ENCODE measurements at places on chromosomes 13 and 19.
A peak's percentile ranks its signal among the peaks of the same experiment; 100 is the strongest.

DNA sequence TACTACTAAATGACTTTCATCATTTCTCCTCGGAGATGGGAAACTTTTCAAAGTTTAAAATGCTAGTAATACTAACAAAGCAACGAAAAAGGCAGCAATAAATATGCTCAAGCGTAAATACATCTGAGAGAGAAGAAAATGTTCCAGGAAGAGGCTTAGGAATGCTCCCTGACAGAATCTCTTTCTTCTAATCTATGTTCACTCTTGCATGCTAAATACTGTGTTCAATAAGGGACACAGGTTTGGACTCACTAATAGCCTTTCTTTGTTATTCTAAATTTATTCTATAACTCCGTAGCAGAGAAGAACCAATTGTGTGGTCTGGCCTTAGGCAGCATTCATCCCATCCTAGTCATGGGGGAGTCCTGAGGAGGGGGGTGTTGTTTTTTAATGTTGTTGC lies 823.0 kb downstream of the PCDH9 start:
- no peak overlapping the region for H3K27ac ChIP-seq
- H3K36me3 ChIP-seq: no peaks in the 10 kb centered on the region
- H3K4me3 ChIP-seq: no peak overlapping the region
- no peaks in the 10 kb centered on the region for H3K4me1 ChIP-seq
- H3K27me3 ChIP-seq: no peaks in the 10 kb centered on the region
- no peak for DNase-seq

GRCh38 chr13:60583911-60584753 lies 187.1 kb downstream of the TDRD3 start:
- H3K27ac ChIP-seq: no peak overlapping the region
- H3K4me3 ChIP-seq: no peak overlapping the region
- H3K4me1 ChIP-seq: peaks cover 3% of the 10 kb centered on the region

DNA sequence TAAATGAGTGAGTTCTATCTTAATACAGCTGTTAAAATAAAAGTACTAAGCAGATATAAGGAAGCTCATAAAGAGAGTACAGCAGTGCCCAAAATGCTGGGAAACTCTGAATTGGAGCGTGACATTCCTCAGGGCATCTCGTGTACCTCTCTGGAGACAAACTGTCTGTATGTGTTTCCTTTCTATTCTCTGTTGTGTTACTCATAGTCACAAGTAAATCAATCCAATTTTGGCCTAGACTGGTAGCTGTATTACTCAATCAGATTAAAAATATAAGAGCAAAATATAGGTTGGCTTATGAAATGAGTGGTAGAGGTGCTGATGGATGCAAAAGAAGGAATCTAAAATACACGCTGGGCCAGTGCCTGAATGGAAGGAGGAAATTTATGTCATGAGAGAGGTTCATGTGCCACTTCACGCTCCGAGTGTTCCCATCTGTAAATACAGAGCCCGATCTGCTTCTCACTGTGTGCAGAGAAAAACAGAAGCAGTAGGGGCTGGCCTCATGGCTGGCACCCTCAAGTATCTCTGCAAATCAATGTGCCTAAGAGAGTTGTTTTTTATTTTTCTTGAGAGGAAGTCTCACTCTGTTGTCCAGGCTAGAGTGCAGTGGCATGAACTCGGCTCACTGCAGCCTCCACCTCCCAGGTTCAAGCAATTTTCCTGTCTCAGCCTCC lies 58.7 kb upstream of the RGCC start:
- no peak overlapping the region for H3K27ac ChIP-seq
- H3K4me1 ChIP-seq: no peaks in the 10 kb centered on the region
- H3K36me3 ChIP-seq: no peaks in the 10 kb centered on the region
- no peak overlapping the region for H3K4me3 ChIP-seq
- H3K27me3 ChIP-seq: no peaks in the 10 kb centered on the region

- H3K27me3 ChIP-seq: no peaks in the 10 kb centered on the region
- no peak overlapping the region for H3K27ac ChIP-seq
- no peak for DNase-seq
- no peaks in the 10 kb centered on the region for H3K36me3 ChIP-seq
Observed at GRCh38 chr19:13241231-13242104, 91.3 kb downstream of the IER2 start.

DNA sequence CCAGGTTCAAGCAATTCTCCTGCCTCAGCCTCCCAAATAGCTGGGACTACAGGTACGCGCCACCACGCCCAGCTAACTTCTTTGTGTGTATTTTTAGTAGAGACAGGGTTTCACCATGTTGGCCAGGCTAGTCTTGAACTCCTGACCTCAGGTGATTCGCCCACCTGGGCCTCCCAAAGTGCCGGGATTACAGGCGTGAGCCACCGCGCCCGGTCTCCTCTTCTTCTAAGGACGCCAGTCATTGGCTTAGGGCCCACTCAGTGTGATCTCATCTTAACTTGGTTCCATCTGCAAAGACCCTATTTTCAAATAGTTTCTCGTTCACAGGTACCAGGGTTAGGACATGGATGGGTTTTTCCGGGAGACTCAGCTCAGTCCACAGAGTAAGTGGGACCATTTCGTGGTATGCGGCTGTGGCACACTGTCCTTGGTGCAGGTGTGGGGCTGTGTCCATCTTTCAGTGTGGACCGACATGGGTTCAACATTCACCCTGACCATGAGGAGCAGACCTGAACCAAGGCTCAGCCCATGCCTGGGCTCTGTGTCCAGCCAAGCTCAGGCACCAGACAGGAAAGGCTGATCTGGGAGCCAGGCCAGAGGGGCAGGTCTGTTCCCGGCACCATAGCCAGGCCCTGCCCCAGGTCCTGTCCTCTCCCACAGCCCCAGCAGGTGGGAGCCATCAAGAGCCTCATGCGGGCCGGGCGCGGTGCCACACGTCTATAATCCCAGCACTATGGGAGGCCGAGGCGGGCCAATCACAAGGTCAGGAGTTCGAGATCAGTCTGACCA lies 2.8 kb upstream of the MKNK2 start:
- no peaks in the 10 kb centered on the region for H3K27me3 ChIP-seq
- H3K4me3 ChIP-seq: no peak overlapping the region
- H3K27ac ChIP-seq: peak overlapping the region; percentile 65
- no peak for DNase-seq
- H3K36me3 ChIP-seq: peaks cover 11% of the 10 kb centered on the region

GRCh38 chr19:51694318-51695085 lies 1.4 kb downstream of the SPACA6 start:
- DNase-seq: no peak
- no peaks in the 10 kb centered on the region for H3K36me3 ChIP-seq
- no peaks in the 10 kb centered on the region for H3K27me3 ChIP-seq

DNA sequence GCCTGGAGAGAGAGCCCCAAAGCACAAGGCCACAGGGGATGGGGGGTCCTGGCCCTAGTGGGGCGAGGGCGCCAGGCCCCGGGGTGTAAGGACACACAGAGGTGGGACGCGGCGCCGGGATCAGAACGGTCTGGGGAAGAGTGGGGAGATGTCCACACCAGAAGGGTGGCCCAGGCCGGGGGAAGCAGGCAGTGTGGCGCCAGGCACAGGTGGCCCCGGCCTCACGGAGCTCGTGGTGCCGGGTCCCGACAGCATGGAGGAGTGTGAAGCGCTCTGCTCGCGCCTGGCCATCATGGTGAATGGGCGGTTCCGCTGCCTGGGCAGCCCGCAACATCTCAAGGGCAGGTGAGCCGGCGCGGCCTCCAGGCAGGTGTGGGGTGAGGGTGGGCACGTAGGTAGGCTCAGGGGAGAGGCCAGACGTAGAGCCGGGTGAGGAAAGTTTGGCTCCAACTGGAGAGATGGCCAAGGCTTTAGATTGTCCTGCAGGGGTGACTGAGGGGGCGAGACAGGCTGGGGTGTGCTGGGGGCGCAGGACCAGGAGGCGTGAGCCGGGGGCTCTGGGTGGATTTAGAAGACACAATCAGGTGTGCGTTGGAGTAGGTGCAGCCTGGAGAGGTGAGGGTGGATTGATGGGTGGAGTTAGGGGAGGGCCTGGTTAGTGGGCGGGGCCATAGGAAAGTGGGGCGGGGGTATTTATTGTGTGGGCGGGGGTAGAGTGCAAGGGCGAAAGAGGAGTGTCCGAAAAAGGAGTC lies 2.9 kb upstream of the ARHGAP45 start:
- no peak overlapping the region for H3K27ac ChIP-seq
- peaks cover 10% of the 10 kb centered on the region for H3K36me3 ChIP-seq
- H3K4me3 ChIP-seq: no peak overlapping the region
- H3K27me3 ChIP-seq: no peaks in the 10 kb centered on the region
- H3K4me1 ChIP-seq: peaks cover 15% of the 10 kb centered on the region
- no peak for DNase-seq

DNA sequence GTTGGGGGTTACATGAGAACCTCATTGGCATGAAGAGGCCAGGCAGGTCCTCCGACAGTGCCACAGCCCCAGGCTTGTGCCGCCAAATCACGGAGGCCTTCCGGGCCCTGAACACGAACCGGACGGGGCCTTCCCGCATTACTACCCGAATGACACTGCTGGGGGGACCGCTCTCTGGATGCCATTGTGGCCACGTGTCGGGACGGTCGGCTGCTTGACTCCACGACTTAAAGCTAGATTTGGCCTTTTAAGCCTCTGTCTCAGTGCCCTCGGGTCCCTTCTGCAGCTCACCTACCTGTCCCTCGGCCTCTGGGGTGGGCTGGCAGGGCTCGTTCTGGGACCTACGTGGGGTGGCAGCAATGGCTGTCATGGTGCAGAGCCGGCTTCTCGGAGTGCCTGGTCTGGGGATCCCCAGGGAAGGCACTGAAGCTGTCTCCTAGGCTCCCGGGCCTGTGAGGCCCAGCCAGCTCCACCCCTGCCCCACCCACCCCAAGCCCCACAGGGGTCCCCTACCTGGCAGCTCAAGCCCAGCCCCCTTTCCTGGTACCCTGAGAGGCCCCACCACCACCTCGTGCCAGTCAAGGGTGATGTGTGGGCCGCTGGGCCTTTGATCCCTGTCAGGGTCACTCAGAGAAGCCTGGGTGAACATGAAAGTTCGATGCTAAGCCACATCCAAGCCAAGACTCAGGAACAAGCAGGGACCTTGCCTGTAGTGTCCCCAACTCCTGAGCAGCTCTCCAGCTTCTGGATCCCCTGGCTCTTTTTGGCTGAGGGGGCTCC lies 245.8 kb upstream of the SGCG start:
- DNase-seq: no peak
- no peak overlapping the region for H3K4me3 ChIP-seq
- H3K27me3 ChIP-seq: no peaks in the 10 kb centered on the region
- no peak overlapping the region for H3K27ac ChIP-seq

DNA sequence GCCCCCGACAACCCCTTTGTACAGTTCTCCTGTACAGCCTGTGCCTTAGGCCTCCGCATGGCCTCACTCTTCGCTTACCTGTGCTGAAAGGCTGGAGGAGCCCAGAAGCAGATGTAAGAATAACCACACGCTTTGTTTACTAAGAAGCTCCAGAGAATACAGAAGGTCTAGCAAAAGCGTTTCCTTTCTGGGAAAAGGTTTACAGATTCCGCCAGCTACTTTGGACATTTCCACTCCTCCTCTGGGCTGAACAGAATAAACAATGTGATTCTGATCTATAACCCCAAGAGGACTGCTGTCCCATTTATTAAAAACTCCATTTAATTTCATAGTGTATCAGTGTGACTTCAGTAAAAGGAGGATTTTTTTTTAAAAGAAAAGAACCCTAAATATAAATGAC lies 339.2 kb downstream of the DNAJC15 start:
- H3K4me1 ChIP-seq: peaks cover 3% of the 10 kb centered on the region
- no peak overlapping the region for H3K4me3 ChIP-seq
- H3K27me3 ChIP-seq: no peaks in the 10 kb centered on the region
- no peak overlapping the region for H3K27ac ChIP-seq
- no peak for DNase-seq

GRCh38 chr19:54684527-54684926 lies 21.7 kb downstream of the LILRB4 start:
- peaks cover 1% of the 10 kb centered on the region for H3K27me3 ChIP-seq
- no peak overlapping the region for H3K4me3 ChIP-seq
- no peak for DNase-seq
- no peaks in the 10 kb centered on the region for H3K4me1 ChIP-seq

DNA sequence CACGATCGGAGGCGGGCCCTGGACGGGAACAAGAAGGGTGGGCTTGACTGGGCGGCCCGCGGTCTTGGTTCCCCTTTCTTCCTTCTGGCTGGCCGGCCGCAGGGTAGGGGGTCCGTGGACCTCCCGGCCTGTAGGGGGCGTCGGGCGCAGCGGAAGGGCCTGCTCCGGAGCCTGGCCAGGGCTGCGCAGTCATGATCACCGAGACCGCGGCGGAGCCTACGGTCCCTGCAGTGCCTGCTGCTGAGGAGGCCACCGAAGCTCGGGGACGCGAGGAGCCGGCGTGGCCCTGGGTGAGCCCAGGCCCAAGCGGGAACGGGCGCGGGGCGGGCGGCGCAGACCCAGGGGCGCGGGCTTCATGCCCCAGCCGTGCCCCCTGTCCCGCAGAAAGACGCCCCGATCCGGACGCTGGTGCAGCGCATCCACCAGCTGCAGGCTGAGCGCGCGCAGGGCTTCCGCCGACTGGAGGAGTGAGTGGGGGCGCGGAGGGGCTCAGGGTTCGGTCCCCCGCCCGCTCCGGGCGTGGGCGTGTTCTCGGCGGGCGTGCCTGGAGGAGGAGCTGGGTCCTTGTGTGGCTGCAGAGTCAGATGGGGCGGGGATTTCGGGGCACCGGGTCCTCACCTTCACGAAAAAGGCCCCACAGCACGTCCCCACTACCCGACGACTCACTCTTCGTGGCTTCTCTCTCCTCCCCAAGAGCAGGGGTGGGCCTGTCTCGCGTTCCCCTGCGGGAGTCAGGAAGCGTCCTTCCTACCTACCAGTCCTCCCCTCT lies at the start of gene REX1BD:
TSS of gene REX1BD (plus strand) at position 188 of the 769 bp plus-strand sequence. CDS start at position 192, 4 bp downstream.
- no peaks in the 10 kb centered on the region for H3K27me3 ChIP-seq
- peaks cover 31% of the 10 kb centered on the region for H3K4me1 ChIP-seq
- DNase-seq: peak; percentile 86
- peak within 1 kb of the TSS; percentile 93 for H3K27ac ChIP-seq

DNA sequence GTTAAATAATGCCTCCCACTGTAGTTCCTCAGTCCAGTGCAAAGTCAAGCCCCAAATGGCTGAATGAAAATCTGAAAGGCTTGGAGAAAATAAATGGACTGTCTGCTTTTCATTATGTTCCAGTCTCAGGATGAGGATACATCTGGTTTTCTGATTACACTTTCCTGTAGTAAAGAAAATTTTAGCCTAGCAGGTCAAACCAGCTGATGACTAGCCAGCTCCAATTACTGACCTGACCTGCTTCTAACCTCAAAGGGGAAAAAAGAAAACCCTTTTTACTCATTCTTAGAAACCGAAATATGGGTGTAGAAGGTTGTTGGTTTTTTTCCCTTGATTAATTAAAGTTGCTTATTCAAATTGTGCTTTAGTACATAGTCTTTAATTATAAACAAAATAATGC lies 418.4 kb downstream of the EFNB2 start:
- no peaks in the 10 kb centered on the region for H3K27me3 ChIP-seq
- H3K36me3 ChIP-seq: no peaks in the 10 kb centered on the region
- no peaks in the 10 kb centered on the region for H3K4me1 ChIP-seq

GRCh38 chr19:12985049-12985776 lies 10.1 kb upstream of the NFIX start:
- H3K27ac ChIP-seq: no peak overlapping the region
- no peak overlapping the region for H3K4me3 ChIP-seq
- H3K36me3 ChIP-seq: no peaks in the 10 kb centered on the region
- no peaks in the 10 kb centered on the region for H3K4me1 ChIP-seq
- peaks cover 5% of the 10 kb centered on the region for H3K27me3 ChIP-seq
- DNase-seq: no peak

Data from activated T-helper 2 cell treated with anti-CD3 and anti-CD28 coated beads, Interferon-gamma antibody, Interleukin-2, Interleukin-4, amounts not matched to agents 10 μg/mL and 5 μg/mL and 100 μg/mL, durations not matched to agents 14 hours and 24 hours and 36 hours (primary cell).